Ovary (tissue), 10 donors: ENCODE measurements at places on chromosomes 12 and 14. TPM values are rescaled to one million over a fixed set of nuclear protein-coding genes. Genes with fewer than 3 reads are reported as not detected.
A peak's percentile ranks its signal among the peaks of the same experiment; 100 is the strongest.

DNA sequence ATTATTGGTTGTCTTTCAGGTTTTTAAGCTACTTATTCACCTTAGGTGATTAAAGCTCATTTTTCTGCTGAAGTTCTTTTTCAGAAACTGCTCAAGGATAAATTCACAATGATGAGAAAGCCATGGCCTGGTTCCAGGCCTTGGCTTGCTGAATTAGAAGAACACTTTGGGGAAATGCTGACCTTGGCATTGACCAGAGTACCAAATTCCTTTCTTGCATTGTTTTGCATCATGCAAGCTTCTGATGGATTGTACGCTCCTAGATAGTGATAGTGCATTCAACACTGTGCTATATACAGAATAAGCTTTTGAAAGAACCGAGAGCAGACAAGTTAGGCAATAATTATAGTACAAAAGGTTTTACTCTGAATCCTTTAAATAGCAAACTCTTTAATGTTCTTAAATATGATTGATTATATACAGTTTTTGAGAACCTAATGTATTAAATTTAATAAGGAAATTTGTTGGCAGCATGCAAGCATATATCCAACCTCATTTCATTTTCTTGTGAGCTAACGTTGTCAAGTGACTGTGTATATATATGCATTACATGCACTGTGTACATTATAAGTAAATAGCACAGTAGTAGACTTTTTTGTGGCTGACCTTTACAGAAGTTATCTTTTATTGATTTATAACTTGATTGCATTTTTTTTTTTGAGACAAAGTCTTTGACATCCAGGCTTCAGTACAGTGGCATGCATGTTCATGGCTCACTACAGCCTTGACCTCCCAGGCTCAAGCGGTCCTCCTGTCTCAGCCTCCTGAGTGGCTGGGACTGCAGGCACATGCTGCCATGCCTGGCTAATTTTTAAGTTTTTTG, 99.2 kb downstream of the DIP2B start:
- no peaks in the 10 kb centered on the region for H3K27me3 ChIP-seq
- DNase-seq, result peak; percentile 64
- no peak overlapping the region for H3K4me3 ChIP-seq
- H3K27ac ChIP-seq, result no peak overlapping the region

LMO3 gene
- 5.0 TPM for total RNA-seq

DNA sequence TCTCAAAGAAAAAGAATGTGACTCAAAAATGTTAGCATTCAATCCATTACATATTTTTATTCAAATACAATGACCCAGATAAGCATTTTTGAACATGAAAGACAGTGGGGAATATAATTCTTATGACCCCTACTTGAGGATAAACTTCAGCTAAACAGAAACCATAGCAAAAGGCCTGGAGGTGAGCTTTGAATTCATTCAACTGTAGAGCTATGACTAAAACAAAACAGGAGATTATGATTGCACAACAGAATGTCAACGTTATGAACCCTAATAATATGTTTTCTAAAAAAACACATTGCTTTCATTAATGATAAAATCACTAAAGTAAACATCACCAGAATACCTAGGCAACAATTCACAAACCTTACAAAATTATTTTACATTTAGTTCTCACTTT, 27.8 kb downstream of the EFCAB11 start:
- no peak overlapping the region for H3K27ac ChIP-seq
- H3K4me3 ChIP-seq, result no peak overlapping the region
- H3K36me3 ChIP-seq, result no peaks in the 10 kb centered on the region
- H3K27me3 ChIP-seq, result no peaks in the 10 kb centered on the region
- no peaks in the 10 kb centered on the region for H3K4me1 ChIP-seq

DNA sequence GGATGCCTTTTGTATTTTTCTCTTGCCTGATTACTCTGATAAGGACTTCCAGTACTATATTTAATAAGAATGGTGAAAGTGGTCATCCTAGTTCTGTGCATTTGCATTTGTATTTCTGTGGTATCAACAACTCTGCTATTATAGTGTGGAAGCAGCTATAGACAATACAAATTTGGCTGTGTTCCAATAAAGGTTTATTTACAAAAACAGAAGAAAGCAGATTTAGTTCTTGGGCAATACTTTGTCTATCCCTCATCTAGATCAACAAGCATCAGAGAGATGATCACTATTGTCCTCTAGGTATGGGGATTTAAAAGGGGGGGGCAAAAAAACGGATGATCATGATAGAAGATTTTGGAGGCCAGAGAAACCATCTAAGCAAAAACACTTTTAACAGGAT, 19.1 kb upstream of the BTG1 start:
- DNase-seq, result no peak
- no peaks in the 10 kb centered on the region for H3K4me1 ChIP-seq
- H3K4me3 ChIP-seq, result no peak overlapping the region
- H3K27ac ChIP-seq, result no peak overlapping the region

TAS2R46 gene
- total RNA-seq, result 4.0 TPM
